ENCODE measurements at places on chromosomes 11 and 22. TPM values are rescaled to one million over a fixed set of nuclear protein-coding genes. Genes with fewer than 3 reads are reported as not detected.
A peak's percentile ranks its signal among the peaks of the same experiment; 100 is the strongest.

- no peaks in the 10 kb centered on the region for H3K4me1 ChIP-seq
- DNase-seq: no peak
- H3K4me3 ChIP-seq: no peak overlapping the region
- H3K27ac ChIP-seq: no peak overlapping the region
- no peaks in the 10 kb centered on the region for H3K36me3 ChIP-seq
Measured at GRCh38 chr11:107619926-107620325, 29.0 kb downstream of the ELMOD1 start.

GRCh38 chr11:57480409-57481137, 20.2 kb downstream of the RTN4RL2 start:
- H3K4me1 ChIP-seq: peaks cover 4% of the 10 kb centered on the region
- H3K27ac ChIP-seq: no peak overlapping the region
- no peaks in the 10 kb centered on the region for H3K36me3 ChIP-seq
- H3K4me3 ChIP-seq: no peak overlapping the region

DNA sequence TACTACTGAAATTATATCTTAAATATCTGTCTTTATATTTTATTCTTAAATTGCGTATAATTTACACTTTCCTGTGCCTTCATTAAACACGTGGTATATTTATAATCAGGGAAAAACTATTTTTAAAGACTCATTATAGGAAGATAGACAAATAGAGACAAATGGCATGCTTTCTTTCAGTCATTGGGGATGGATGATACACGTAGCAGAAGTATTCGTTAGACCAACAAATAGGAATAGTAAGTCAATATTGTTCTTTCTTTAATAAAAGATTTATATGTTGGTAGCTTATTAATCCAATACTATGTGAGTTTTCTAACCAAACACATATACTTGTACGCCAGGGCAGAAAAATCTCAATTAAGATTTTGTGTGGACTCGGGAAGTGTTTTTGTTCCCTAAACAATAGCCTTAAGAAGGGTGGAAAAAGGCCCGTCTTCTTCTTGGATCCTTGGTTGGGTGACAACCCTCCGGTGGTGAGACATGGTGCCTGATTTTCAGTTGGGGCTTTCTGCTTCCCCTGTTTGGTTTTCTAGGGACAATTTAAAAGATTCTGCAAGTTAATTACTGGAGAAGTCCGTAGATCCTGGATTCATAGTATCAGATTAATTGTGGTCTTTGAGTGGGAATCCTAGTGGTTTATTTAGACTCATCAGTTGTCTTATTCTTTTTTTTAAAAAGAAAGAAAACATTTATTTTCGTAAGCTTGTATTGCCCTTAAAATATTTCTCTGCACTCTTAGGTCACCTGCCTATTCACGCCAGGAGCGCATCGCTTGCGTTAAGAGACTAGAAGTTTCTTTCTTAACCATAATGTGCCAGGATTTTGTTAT, 83.5 kb upstream of the WNT7B start:
- no peaks in the 10 kb centered on the region for H3K4me1 ChIP-seq
- H3K27ac ChIP-seq: no peak overlapping the region
- peaks cover 65% of the 10 kb centered on the region for H3K27me3 ChIP-seq
- H3K36me3 ChIP-seq: no peaks in the 10 kb centered on the region
- H3K4me3 ChIP-seq: no peak overlapping the region

DNA sequence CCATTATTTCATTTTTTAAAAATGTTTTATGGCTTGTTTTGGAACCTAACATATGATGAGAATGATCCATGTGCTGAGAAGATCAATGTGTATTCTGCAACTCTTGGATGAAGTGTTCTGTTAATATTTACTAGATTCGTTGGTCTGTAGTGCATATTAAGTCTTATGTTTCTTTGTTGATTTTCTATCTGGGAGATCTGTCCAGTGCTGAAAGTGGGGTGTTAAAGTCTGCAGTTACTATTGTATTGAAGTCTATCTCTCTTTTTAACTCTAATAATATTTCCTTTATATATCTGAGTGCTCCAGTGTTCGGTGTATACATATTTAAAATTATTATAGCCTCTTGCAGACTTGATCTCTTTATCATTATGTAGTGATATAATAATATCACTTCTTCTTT, 11.9 kb downstream of the PATE3 start:
- H3K4me1 ChIP-seq: no peaks in the 10 kb centered on the region
- H3K27ac ChIP-seq: no peak overlapping the region
- no peak for DNase-seq

- no peak overlapping the region for H3K27ac ChIP-seq
- H3K4me3 ChIP-seq: no peak overlapping the region
- H3K4me1 ChIP-seq: peaks cover 6% of the 10 kb centered on the region
- H3K36me3 ChIP-seq: no peaks in the 10 kb centered on the region
- H3K27me3 ChIP-seq: no peaks in the 10 kb centered on the region
Measured at GRCh38 chr11:15817001-15817400, 539.3 kb downstream of the SOX6 start.

GRCh38 chr11:113202431-113202830, 112.0 kb upstream of the TTC12 start:
- H3K36me3 ChIP-seq: no peaks in the 10 kb centered on the region
- no peak overlapping the region for H3K27ac ChIP-seq
- H3K4me1 ChIP-seq: no peaks in the 10 kb centered on the region

GRCh38 chr22:32561756-32562155, 87.1 kb downstream of the FBXO7 start:
- no peak for DNase-seq
- H3K4me3 ChIP-seq: no peak overlapping the region
- no peak overlapping the region for H3K27ac ChIP-seq
- no peaks in the 10 kb centered on the region for H3K27me3 ChIP-seq

DNA sequence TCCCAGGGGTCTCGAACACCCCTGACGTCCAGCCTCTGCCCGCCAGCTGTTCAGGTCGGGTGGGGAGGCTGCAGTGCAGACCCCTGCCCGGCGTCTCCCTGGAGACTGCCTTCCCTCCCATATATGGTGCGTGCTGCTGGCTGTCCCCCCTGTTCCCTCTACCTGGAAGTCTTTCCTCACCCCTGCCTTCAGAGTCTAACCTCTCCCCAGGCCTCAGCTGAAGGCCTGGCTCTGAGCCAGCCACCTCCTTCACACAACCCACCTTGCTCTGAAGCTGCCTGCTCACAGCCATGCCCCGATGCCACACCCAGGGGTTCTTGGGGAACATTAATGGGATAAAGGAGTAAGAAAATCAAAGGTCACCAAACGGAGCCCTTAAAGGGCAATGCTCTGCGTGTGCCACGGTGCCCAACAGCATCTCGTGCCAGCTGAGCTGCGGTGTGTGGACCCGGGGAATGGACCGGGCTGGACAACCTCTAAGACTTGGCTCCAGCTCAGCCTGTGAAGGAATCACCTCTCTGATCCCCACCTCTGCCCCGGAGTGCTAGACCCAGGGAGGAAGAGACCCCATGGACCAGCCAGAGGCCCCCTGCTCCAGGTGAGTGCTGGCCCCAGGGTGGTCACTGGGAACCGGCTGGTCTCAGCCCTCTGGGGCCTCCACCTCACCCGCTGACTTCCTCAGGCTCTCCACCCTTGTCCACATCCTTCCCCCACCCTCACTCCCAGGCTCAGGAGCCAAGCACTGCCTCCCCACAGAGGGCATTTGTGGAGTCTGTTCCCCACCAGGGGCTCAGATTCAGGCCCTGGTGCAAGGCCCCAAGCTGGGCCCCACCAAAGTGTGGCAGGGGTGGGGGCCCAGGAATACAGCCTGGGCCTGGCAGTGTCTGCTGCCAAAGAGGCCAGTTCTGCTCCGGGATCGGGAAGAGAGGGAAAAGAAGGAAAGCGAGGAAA, at the start of gene NLRP6:
Gene NLRP6 (plus strand): TSS at position 407 of the 951 bp plus-strand sequence. CDS start 163 bp downstream, at position 570.
- H3K27ac ChIP-seq: no peak within 1 kb of the TSS
- DNase-seq: peak; percentile 35
- no peaks in the 10 kb centered on the region for H3K4me1 ChIP-seq
- H3K4me3 ChIP-seq: no peak within 1 kb of the TSS

DNA sequence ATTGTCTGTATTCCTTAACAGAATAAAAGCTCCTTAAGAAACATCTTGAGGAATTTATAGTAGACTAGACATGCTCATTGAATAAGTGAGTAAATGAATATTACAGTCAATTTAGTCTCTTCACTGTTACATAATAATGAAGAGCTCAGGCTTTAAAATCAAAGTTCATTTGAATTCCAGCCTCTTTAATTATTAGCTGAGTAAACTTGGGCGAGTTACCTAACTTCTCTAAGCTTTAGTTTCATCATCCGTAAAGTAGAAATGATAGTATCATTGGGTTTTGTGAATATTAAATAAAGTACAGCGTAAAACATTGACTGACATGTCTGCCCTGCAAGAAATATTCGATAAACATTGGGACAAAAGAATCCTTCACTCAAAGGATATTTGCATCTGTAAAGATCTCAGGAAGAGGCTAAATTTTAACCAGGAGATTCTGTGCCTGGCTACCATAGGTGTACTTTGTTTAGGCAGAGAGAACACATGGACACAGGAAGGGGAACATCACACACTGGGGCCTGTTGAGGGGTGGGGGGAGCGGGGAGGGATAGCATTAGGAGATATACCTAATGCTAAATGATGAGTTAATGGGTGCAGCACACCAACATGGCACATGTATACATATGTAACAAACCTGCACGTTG, 15.2 kb upstream of the BBOX1 start:
- DNase-seq: no peak
- H3K4me3 ChIP-seq: no peak overlapping the region
- H3K4me1 ChIP-seq: no peaks in the 10 kb centered on the region
- no peak overlapping the region for H3K27ac ChIP-seq
- no peaks in the 10 kb centered on the region for H3K36me3 ChIP-seq

GRCh38 chr22:18110194-18110953, at the start of gene TUBA8:
TSS of gene TUBA8 (plus strand) at chr22:18110809. CDS start at chr22:18110866, 57 bp downstream.
- H3K36me3 ChIP-seq: no peaks in the 10 kb centered on the region
- no peaks in the 10 kb centered on the region for H3K4me1 ChIP-seq
- no peak within 1 kb of the TSS for H3K4me3 ChIP-seq
- no peak within 1 kb of the TSS for H3K27ac ChIP-seq
- peak; percentile 81 for DNase-seq

- no peaks in the 10 kb centered on the region for H3K27me3 ChIP-seq
- H3K36me3 ChIP-seq: peaks cover 13% of the 10 kb centered on the region
- DNase-seq: no peak
Measured at GRCh38 chr22:44933666-44934453, 75.9 kb downstream of the PHF21B start.

SAA4 gene
- total RNA-seq: not detected

OR51B2 gene
- not detected for total RNA-seq
